Immature natural killer cell (primary cell): ENCODE measurements at places on chromosomes 6 and 20. TPM values are rescaled to one million over a fixed set of nuclear protein-coding genes. Genes with fewer than 3 reads are reported as not detected.

The OR2H1 gene
- not detected for polyA plus RNA-seq

The OR2B6 gene
- polyA plus RNA-seq: not detected

The SAMD10 gene
- 8.5 TPM for polyA plus RNA-seq

The EDN3 gene
- polyA plus RNA-seq: not detected

The ARFGEF3 gene
- polyA plus RNA-seq: not detected

The VSTM2L gene
- polyA plus RNA-seq: not detected

The HLA-DRA gene
- polyA plus RNA-seq: 884 TPM

The PABPC1L gene
- not detected for polyA plus RNA-seq

The FILIP1 gene
- not detected for polyA plus RNA-seq

The SNAP91 gene
- polyA plus RNA-seq: not detected
